GF-D8 (cell line): ENCODE measurements at places on chromosomes 11 and 22.

DNA sequence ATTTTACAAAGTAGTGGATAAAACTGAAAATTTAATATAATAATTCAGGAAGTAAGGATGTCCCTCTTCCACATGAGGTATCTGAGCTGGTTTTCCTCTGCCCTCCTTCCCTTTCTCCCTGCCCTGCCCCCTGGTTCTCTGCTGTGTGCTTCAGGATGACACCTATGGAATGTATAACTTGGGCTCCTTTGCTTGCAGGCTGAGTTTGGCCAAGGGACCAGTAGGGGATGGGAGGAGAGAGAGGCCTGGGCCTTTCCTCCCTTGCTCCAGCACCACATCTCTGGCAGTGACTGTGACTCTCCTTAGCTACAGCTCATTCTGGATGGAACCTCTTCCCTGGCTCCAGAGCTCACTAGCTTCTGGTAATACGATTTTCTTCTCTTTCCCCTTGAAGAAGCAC, 10.1 kb downstream of the IRAG1 start:
- no peak for DNase-seq

GRCh38 chr11:18106688-18107087, 806 bp upstream of the SAAL1 start:
- no peak for DNase-seq

DNA sequence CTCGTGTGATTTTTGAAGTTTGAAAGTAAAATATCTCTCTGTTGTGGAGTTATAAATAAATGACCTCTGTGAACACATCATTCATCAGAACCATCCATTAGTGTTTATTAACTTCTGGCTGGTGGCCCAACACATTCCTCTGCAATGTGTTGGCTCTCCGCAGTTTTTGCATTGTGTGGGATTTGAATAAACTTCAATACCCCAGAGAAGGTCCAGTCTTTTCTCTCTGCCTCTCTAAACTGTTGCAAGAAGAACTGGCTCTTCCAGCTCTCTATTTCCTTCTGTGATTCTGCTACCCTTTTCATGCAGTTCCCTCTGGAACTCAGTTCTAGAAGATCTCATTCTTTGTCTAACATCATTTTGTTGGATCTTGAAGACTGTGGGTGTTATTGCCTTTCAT, 125.0 kb upstream of the ARHGAP42 start:
- no peak for DNase-seq

GRCh38 chr22:22389467-22389866, 119.1 kb downstream of the ZNF280B start:
- DNase-seq = no peak

GRCh38 chr11:35237860-35238715, 99.1 kb downstream of the CD44 start:
- DNase-seq = no peak

DNA sequence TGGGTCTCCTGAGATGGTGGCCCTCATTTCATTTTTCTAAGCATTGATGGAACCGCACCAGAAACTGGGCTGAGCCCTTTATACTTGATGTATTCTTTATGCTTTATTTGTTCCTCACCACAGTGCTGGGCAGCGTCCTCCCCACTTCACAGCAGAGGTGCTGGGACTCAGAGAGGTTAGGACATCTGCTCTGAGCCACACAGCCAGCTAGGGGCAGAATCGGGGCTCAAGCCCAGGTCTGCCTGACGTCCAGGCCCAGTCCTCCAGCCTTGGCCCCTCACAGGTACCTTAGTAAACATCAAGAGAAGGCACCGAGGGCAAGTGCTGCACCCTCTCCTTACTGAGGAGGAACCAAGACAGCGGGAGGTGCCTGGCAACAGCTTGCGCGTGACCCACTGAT, 20.2 kb upstream of the SHISAL1 start:
- no peak for DNase-seq

DNA sequence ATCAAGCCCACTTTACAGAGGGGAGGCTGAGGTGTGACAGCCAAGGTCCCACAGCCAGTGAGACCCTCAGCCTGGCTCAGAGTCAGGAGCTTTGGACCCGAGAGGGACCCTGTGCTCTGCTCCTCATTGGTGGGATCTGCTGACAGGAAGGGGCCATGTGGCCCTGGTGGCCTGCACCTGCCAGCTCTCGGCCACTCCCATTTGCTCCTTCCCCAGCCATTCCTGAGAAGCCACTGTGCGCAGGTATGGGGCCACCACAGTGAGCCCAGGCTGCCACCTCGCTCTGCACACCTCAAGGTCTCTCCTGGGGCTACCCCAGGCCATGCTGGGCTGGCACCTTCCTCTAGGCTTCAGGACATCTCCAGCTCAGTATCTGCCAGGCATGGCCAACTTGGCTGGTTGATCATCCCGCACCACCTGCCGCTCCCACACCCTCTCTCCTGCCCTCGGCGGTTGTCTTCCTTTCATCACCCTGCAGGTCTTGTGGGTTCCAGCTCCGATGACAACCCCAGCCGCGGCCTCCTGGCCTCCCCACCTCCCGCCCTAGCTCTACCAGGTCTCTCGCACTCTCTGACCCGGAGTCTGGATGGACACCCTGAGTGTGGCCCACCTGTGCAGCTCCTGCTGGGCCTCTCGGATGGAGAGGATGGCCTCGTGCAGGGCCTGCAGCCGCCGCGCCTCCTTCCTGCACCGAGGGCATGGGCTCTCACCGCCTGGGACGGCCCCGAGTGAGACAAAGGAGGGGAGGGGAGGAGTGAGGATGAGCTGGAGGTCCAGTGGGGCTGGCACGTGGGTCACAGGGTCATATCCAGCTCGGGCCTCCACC, 32.2 kb upstream of the CARS1 start:
- no peak for DNase-seq

DNA sequence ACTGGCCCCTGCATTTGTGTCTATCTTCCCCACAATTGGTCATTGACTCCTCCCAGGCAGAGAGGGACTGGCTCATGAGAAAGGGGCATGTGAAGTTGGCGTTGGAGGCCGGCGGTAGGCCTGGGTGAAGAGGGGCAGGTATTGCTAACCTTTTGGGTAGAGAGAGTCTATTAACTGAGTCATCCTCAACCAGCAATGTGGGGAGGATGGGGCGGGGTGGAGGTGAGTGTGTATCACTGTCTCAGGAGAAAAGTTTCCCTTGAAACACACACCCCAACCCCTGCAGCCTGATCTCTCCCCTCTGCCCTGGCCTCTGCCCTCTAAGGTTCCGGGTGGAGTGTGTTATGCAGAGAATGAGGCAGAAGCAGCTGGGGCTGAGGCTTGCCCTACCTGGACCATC, 60.1 kb upstream of the PHF21B start:
- no peak for DNase-seq

- no peak for DNase-seq
These were observed 72.6 kb downstream of the DEPDC5 start for GRCh38 chr22:31826443-31826842.
